ENCODE measurements at places on chromosomes 2 and 18. TPM values are rescaled to one million over a fixed set of nuclear protein-coding genes. Genes with fewer than 3 reads are reported as not detected.

GRCh38 chr2:12417786-12418185 is 298.9 kb upstream of the TRIB2 start:
- DNase-seq = no peak

- no peak for DNase-seq
Observed at GRCh38 chr2:50987616-50988313, 44.2 kb downstream of the NRXN1 start.

DNA sequence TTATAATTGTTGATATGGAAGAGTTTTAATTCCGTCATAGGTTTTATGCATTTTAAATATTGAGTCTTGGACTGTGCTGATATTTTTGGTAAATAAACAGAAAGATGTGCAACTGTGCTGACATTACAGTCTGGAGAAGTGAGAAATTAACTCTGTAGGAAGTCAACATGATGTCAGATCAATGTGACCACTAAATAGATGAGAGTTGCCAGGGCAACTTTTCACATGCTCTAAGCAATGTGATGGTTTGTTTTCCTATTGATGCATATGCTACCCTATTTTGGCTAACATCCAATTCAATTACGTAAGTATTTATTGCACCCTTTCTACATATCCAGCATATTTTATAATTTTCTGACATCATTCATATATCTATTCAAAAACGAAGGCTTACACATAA is 1109.3 kb downstream of the TSN start:
- DNase-seq = no peak

GRCh38 chr2:33321236-33321771 is 155.1 kb upstream of the RASGRP3 start:
- no peak for DNase-seq

RTP5 gene
- polyA plus RNA-seq = not detected

GRCh38 chr2:14540015-14540414 is 92.5 kb upstream of the LRATD1 start:
- DNase-seq = no peak
